Aorta (tissue), 5 donors: ENCODE measurements at places on chromosomes 7 and 10. TPM values are rescaled to one million over a fixed set of nuclear protein-coding genes. Genes with fewer than 3 reads are reported as not detected.

DNA sequence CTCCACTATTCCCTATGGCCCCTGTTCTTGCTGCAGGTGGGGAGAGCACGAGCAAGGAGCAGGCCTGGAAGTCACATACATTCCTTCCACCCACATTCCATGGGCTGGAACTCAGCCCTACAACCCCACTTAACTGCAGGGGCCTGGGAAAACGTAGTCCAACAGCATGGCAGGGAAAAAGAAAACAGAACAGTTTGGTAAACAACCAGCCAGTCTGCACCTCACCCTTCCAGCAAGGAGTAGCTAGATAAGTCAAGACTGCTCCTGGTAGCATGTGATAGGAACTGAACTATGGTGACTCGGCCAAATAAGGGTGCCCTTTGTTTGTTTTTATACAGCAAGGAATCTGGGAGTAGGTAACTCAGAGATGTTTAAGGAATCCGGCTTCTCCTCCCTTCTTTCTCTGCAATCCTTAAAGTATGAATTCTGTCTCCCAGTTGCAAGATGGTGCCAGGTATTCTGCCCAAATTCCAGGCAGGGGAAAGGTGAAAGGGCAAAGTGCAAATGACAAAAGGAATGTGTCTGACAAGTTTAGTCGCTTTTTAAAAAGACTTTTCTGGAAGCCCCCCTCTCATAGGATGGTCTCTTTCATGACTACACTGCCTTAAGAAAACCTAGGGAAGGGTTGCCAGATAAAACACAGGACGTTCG lies 311.7 kb upstream of the NEBL start:
- H3K4me1 ChIP-seq, result no peaks in the 10 kb centered on the region
- H3K27me3 ChIP-seq, result no peaks in the 10 kb centered on the region
- DNase-seq, result no peak
- H3K36me3 ChIP-seq, result no peaks in the 10 kb centered on the region

DNA sequence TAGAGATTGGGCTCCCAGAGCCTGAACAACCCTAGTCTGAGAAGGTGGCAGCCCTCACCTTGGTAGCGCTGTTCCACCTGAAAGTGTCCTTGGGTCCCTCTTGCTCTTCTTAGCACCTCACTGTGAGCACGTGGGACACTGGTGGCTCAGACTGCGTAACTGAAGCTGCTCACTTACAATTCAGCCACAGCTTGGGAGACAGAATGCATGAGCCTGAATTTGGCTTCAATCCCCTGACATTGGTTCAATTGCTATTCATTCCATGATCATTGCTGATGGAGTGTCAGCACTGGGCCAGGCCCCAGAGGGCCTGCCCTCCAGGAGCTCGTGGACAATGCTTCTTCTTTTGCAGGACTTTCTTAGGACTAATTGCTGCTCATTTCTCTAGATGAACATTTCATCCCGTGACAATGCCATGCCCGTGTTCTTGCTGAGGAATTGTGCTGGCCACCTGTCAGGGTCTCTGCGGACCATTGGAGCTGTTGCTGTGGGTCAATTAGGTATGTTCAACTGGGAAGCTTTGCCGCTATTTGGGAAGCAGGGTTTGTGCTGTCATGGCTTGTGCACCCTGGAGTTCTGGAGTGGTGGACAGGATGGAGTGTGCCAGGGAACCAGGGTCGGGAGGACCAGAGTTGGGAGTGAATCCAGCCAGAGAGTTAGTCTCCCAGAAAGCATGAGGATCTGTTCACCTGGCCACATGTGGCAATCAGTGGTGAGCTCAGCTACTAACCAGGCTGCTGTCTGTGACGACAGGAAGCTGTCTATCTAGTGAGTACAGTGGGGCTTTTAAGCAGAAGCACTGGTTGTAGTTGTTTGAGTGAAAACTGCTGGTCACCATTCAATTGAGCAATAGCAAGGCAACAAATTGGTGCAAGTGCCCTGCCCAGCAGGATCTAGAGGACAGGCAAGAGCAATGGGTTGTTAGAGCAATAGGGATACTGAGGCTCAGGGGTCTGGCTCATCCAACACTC lies 105.1 kb downstream of the WDFY4 start:
- no peaks in the 10 kb centered on the region for H3K27me3 ChIP-seq
- no peaks in the 10 kb centered on the region for H3K36me3 ChIP-seq
- no peak for DNase-seq
- no peak overlapping the region for H3K27ac ChIP-seq
- no peak overlapping the region for H3K4me3 ChIP-seq

DNA sequence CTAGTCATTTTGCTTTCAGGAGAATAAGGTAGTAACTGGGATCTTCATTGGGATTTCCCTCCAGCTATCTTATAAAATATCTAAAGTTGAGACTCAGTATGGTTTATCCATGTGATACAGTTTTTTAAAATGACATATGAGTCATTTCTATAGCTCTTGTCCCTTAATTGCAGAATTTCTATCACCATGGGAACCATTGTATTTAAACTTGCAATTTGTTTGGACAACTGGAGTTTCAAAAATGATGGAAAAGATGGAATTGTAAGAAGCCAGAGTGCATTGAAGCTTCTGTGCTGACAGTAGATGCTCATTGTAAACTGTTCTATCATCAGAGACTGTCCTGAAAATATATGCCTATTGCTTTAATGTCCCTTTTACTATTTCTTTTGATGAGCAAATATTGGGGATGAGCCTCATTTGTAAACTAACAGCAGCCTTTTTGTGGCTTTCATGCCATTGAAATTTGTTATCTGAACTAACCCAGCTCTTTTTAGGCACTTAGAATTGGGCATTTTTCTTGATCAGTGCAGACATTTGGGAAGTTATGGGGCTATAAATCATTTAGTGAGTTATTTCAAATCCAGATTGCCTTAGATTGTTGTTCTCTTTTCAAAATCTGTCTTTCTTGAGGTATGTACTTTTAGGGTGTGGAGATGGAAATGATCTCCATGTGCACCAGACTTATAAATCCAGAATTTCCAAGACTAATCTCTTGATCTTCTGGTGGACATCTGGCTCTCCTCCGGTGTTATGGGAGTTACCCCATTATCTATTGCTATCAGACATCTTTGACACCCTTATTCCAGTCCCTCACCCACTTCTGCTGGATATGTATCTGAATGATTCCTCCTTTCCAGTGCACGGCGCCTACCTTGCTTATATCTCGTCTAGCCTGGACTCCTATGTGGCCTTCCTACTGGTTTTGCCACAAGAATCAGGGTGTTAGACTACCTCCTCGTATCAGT lies 159.0 kb downstream of the SND1 start:
- no peak overlapping the region for H3K27ac ChIP-seq
- DNase-seq, result no peak
- no peak overlapping the region for H3K4me3 ChIP-seq
- no peaks in the 10 kb centered on the region for H3K27me3 ChIP-seq
- H3K4me1 ChIP-seq, result peaks cover 4% of the 10 kb centered on the region

- DNase-seq, result peak; percentile 24
- no peak overlapping the region for H3K4me3 ChIP-seq
- H3K27ac ChIP-seq, result no peak overlapping the region
- no peaks in the 10 kb centered on the region for H3K27me3 ChIP-seq
- no peaks in the 10 kb centered on the region for H3K36me3 ChIP-seq
Observed at GRCh38 chr7:2030475-2031450, 202.0 kb downstream of the MAD1L1 start.

GRCh38 chr7:26199301-26200037 lies 1.1 kb downstream of the HNRNPA2B1 start:
- H3K4me3 ChIP-seq, result peak overlapping the region; percentile 98
- H3K27me3 ChIP-seq, result no peaks in the 10 kb centered on the region
- peaks cover 2% of the 10 kb centered on the region for H3K36me3 ChIP-seq
- H3K4me1 ChIP-seq, result peaks cover 5% of the 10 kb centered on the region
- peak; percentile 85 for DNase-seq

GRCh38 chr10:133117688-133118071 lies 30.0 kb downstream of the ADGRA1 start:
- no peaks in the 10 kb centered on the region for H3K4me1 ChIP-seq
- no peak overlapping the region for H3K27ac ChIP-seq
- H3K27me3 ChIP-seq, result no peaks in the 10 kb centered on the region
- H3K4me3 ChIP-seq, result no peak overlapping the region
- no peaks in the 10 kb centered on the region for H3K36me3 ChIP-seq

OPTN gene
- total RNA-seq, result 107 TPM

DNA sequence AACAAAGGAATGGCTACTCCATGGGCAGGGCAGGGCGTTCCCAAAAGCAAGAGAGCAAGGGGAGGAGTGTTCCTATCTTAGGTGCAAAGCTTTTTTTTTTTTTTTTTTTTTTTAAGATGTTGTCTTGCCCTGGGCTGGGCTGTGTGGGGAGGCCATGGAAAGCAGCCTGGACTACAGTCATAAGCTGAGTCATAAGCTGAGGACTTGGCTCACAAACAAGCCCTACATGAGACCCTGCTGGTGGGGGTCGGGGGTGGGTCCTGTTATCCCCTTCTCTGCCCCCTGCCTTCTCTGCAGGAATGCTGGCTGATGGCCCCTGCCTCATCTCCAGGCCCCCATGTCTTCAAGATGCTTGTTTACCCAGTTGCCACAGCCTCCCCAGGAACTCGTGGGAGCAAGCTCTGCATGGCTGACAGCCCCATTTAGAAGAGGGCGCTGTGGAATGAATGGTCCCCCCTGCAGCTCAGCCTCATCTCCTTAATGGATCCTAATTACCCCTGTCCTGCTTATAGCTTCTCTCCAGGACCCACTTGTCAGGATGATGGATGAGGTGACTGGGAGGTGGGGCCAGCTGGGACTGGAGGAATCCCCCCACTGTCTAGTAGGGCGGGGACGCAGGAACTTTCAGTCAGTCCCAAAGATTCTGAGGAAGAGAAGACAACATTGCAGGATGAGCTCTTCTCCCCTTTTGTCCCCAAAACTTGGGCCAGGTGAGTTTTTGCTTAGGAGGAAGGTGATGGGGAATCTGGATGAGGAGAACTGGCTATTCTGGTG lies 340.8 kb upstream of the PODXL start:
- H3K36me3 ChIP-seq, result no peaks in the 10 kb centered on the region
- H3K4me3 ChIP-seq, result no peak overlapping the region
- no peak overlapping the region for H3K27ac ChIP-seq
- H3K4me1 ChIP-seq, result no peaks in the 10 kb centered on the region

CPA2 gene
- 0.72 TPM for total RNA-seq

PRLHR gene
- not detected for total RNA-seq

GRCh38 chr7:44477938-44478337 lies 12.5 kb downstream of the NUDCD3 start:
- no peak for DNase-seq
- H3K4me3 ChIP-seq, result no peak overlapping the region
- no peaks in the 10 kb centered on the region for H3K27me3 ChIP-seq
- H3K4me1 ChIP-seq, result no peaks in the 10 kb centered on the region
- H3K36me3 ChIP-seq, result peaks cover 2% of the 10 kb centered on the region

ARL4A gene
- total RNA-seq, result 34.3 TPM

- no peak overlapping the region for H3K27ac ChIP-seq
- DNase-seq, result no peak
- no peak overlapping the region for H3K4me3 ChIP-seq
- no peaks in the 10 kb centered on the region for H3K27me3 ChIP-seq
- no peaks in the 10 kb centered on the region for H3K4me1 ChIP-seq
Observed at GRCh38 chr10:1410469-1411395, 326.6 kb downstream of the ADARB2 start.

TRPV5 gene
- total RNA-seq, result not detected

HOXA6 gene
- total RNA-seq, result 6.3 TPM

DNA sequence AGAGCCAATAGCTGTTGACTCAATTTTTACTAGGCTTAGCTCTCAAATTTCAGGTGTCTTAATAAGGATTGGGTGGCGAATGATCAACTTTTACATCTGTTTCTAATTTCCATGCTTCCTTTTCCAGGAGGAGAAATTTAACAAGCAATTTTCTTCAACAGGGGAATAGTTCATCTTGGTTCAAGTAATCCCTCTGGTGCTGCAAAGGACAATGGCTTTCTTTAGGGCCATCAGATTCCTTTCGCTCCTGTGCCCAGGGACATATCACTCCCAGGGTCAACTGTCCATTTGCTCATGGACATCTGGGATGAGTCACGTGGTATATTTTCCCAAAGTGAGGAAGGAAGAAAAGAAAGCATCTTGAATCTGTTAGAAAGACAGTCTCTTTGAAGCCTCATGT lies 313.3 kb downstream of the FRMD4A start:
- H3K27me3 ChIP-seq, result no peaks in the 10 kb centered on the region
- no peak for DNase-seq
- no peaks in the 10 kb centered on the region for H3K36me3 ChIP-seq
- H3K27ac ChIP-seq, result no peak overlapping the region

- no peak overlapping the region for H3K27ac ChIP-seq
- H3K27me3 ChIP-seq, result no peaks in the 10 kb centered on the region
- DNase-seq, result no peak
- no peaks in the 10 kb centered on the region for H3K36me3 ChIP-seq
Observed at GRCh38 chr7:41584746-41585145, 118.1 kb downstream of the INHBA start.

ST8SIA6 gene
- total RNA-seq, result 2.9 TPM

CDH23 gene
- total RNA-seq, result 16.6 TPM

DNA sequence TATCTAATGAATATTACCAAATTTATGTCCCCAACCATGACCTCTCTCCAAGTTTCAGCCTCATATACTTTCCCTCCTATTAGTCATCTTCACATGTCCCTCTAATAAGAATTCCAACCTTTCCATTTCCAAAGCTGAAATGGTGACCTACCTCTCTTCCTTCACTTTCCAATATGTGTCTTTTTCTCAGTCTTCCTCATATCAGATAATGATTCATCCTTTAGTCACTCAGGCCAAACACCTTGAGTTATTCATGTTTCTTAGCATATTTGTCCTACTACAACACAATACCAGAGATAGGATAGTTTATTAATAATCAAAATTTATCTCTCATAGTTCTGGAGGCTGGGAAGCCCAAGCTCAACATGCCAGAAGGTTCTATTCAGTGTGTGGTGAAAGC lies 318.5 kb upstream of the ZWINT start:
- H3K27ac ChIP-seq, result no peak overlapping the region
- H3K4me3 ChIP-seq, result no peak overlapping the region
- no peak for DNase-seq
- no peaks in the 10 kb centered on the region for H3K4me1 ChIP-seq
- H3K36me3 ChIP-seq, result no peaks in the 10 kb centered on the region
